ENCODE measurements at places on chromosomes 7 and 10.

- DNase-seq: no peak
Measured at GRCh38 chr7:13846386-13846785, 143.1 kb downstream of the ETV1 start.

GRCh38 chr7:40733114-40733513 lies 598.3 kb downstream of the SUGCT start:
- no peak for DNase-seq

DNA sequence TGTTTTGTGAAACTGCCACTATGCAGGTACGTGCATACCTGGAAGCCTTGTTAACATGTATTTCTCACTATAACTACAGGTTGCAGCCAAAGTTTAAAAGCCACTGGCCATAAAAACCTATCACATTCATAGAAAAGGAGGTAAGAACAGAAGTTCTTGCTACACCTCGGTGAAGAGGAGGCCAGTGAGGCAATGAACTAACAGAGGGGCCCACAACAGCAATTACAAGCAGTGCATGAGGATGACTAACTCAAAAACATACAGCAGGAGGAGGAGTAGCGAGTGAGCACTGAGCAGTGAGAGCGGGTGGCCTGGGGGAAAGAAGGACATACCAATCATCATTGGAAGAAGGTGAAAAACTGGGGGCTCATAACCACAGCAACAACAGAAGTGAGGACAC lies 51.6 kb downstream of the NUDCD3 start:
- no peak for DNase-seq

DNA sequence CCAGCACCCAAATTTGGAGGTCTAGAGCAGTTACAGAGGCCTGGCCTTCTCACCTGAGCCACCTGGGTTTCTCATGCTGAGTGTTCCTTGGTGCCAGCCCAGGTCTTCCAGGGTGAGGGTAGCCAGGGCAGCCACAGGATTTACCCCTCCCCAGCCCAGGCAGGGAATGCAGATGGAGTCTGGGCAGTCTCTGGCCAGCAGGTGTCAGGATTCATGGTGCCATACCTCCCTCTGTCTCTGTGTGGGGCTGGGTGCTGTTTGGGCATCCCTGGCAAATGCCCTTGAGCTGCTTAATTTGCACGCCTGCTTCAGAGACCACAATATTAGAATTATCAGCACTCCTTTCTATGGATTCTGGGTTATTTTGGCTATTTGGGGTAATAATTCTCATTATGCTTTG lies 246.7 kb downstream of the GFRA1 start:
- no peak for DNase-seq

- peak; percentile 79 for DNase-seq
Measured at GRCh38 chr10:3783316-3783681, 1.7 kb downstream of the KLF6 start.

DNA sequence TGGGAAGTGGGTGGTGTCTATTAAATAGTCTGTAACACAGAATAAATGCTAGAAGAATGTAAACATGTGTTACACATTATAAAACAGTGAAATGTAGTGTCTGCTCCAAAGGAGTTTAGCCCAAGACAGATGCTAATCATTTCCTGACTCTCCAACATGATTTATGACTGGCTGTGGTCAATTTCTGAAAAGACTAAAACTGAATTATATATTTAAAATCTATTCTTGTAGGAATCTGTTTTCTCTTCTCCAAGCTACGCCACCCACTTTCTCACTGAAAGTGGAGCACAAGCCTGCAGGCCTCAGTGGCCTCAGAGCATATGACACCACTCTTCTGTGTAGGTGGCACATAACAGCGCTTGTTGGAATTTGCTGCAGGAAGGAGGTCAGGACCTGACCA lies 44.4 kb downstream of the CTTNBP2 start:
- peak; percentile 16 for DNase-seq

- DNase-seq: no peak
Measured at GRCh38 chr7:93544691-93545090, 29.8 kb downstream of the CALCR start.

DNA sequence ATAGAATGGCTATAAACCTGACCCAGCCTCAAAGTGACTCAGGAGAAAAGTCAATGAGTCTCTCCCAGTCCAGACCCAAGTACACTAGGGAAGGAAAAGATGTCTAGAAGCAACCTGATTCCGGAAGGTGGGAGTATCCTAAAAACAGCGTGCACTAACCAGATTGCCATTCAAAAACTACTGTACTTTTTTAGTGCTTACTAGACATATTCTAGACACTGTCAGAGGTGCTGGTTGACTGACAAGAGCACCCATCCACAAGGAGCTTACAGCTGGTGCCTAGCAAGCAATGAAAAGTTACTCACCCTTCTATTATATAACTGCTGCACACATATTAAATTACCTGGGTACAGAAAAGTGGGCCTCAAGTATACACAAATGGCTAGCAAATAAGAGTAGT lies 81.0 kb downstream of the SIRT1 start:
- DNase-seq: no peak

DNA sequence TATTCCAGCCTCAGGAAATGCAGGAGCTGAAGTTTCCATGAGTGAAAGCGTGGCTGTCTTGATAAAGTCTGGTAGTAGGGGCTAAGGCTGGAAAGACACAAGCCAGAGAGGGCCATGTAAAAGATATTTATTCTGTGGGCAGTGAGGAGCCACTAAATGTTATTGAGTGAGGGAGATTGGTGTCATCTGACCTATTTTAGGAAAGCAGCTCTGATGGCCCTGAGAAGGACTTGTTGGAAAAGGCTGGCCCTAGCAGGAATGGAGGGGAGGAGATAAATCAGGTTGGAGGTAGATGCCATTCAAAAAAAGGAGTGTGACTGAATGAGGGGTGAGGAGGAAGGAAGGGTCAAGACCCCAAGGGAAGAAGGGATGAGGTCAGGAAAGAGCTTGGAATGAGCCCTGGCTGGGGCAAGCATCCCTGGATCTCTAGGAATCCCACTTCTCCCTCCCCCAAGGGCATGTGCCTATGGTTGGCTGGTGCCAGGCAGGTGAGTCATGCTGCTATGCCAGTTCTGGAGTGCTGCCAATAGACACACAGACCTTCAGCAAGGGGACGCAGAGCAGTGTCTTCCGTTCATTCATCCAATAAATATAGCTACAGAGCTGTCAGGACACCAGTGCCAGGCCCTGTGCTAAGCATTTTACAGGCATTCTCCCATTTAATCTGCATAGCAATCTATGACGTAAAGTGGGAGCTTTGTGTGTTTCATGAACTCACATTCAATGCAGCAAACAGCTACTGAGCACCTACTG lies 2.0 kb downstream of the ANKRD2 start:
- DNase-seq: no peak

- no peak for DNase-seq
Measured at GRCh38 chr10:125081931-125082330, 78.4 kb downstream of the CTBP2 start.

GRCh38 chr10:3775696-3776551 lies 9.1 kb downstream of the KLF6 start:
- no peak for DNase-seq

- no peak for DNase-seq
Measured at GRCh38 chr10:104235801-104236200, 3.6 kb upstream of the CFAP43 start.

GRCh38 chr7:42107484-42108240 lies 129.3 kb downstream of the GLI3 start:
- no peak for DNase-seq

- no peak for DNase-seq
Measured at GRCh38 chr10:125551247-125551646, 131.7 kb downstream of the TEX36 start.

DNA sequence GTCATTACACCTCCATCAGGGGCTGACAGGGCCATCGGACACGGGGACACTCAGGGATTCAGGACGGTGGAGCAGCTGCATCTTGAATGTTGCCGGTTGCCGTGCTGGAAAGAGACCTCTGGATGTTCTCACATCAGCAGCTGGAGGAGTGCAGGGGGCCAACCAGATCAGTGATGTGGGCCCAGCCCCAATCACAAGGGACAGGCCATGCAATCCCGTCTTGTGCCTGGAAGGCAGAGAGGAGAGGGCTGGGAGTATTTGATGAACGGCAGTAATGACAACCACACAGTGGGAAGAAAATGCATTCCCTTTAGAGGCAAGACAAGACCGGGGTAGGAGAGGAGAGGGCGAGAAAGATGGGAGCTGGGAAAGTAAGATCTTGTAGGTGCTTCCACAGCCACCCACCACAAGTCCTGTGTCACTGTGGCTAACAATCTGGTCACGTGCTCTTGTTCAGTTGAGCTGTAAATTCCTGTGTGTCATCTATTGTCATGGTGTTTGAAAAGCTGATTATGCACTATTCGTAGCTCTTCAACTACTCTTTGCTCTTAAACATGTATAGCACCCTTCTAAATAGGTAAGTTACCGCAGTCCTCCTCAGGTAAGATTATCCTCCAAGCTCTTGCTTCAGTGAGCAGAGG lies 85.9 kb upstream of the LEP start:
- DNase-seq: no peak

DNA sequence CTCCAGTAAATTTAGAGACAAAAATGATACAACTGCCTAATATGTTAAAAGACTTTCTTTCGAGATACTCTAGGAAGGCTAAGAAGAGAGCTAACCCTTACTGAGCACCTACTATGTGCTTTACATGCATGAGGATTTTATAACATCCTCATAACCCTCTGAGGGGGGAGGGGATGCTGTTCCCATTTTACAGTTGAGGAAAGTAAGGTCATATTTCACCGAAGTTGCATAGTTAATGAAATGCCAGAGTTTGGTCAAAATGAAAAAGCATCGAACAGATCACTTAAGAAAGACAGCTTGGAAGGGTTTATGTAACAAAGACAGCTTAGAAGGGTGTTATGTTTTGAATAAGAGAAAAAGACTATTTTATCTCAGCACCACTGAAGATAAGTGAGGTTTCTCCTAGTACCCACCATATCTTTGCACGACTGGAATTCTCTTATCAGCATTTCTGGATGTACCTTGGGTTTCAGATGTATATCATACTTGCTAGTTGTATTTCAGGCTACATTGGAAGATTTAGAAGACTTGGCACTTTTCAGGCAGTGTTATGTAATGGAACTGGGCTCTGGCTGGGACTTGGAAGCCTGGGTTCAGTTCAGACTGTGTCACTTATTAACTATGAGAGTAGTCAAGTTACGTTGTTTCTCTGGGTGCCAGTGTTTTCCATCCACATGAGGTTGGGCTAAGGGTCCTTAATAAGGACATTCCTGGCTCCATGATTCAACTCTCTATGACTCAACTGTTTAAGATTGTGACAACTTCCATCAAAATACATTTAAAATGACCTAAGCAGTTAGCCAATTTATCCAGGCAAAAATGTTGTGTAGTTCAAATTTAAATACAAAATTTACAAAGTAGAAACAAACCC lies 6.0 kb downstream of the RHOBTB1 start:
- DNase-seq: no peak

GRCh38 chr10:25978771-25979170 lies 44.7 kb downstream of the MYO3A start:
- DNase-seq: no peak

- DNase-seq: no peak
Measured at GRCh38 chr10:30842894-30843293, 188.8 kb downstream of the ZNF438 start.

- DNase-seq: no peak
Measured at GRCh38 chr10:11609492-11610093, 1.9 kb downstream of the USP6NL start.

GRCh38 chr10:91034042-91034441 lies 113.2 kb upstream of the ANKRD1 start:
- no peak for DNase-seq

- no peak for DNase-seq
Measured at GRCh38 chr7:6153646-6154541, 118.5 kb downstream of the CYTH3 start.

DNA sequence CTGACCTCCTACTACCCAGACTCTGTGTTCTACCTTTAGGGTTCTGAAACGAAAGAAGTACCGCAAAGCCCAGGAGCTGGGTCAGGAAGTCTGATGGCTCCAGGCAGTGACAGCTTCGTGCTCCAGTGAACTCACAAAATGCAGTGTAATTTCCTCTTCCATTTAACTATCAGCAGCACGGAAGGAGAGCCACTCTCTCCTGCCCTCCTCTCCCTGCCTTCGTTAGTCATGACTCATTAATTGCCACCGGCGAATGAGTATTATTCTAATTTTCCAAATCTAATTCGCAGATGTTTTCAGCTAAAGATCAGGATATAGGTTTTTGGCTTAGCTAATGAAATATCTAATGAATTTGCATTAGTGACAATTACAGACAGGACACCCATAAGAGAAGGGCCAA lies 1262.0 kb downstream of the TYW1 start:
- no peak for DNase-seq

GRCh38 chr7:34357068-34357467 lies 300.9 kb upstream of the NPSR1 start:
- DNase-seq: no peak

- DNase-seq: peak; percentile 18
Measured at GRCh38 chr7:122887198-122887597, 938 bp upstream of the CADPS2 start.

DNA sequence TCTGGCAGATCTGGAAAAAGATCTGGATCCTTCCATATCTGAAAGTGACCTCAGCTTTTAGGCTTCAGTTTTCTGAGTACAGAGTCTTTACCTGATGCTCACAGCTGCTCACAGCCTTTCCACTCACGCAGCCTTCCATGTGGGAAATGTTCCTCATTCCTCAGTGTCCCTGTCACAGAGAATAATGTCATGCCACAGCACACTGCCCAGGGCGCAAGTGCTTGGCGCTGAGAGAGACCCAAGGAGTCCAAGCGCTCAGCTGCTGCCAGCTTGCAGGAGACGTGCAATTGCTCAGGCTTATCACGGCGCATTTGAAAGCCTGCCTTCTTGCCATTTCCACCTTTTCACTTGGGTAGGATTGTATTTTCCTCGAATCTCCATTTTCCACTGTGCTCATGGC lies 271.9 kb upstream of the MKI67 start:
- DNase-seq: no peak

DNA sequence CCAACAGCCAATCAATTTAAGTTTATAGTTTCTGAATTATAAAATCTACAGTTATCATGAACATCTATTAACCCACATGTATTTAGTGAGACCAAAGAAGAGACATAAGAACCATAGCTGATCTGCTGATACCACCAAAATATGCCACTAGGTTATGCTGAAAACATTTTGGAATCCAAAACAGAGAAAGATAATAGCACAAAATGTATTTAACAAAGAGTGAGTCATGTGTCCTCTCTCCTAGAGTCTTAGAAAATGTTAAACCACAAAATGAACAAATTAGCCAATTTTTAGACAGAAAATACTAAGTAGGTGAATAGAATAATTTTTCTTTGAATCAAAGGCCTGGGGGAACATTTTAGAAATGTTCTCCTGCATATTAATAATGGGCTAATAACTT lies 527.5 kb downstream of the GPAM start:
- no peak for DNase-seq

DNA sequence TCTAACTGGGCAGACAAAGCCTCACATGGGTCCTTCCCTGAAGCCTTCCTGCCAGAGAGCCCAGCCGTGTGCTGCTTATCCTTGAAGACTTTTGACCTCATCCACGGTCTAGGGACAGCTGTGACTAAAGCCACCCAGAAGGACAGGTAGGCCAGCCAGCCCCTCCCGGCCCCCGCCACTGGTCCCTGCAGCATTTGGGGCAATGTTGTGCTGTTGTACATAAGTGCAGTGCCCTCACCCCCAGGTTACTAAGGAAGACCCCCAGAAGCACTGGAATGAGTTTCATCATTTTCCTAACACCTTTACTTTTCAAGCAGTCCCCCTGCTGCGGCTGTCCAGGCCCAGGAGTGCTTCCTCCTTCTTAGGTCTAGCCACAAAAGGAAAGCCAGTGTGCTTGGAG lies 43.0 kb downstream of the TMEM209 start:
- no peak for DNase-seq

GRCh38 chr10:125538947-125539731 lies 143.8 kb downstream of the TEX36 start:
- DNase-seq: no peak

Data from AG09319 (cell line).